ENCODE measurements at places on chromosomes 7 and 10.

DNA sequence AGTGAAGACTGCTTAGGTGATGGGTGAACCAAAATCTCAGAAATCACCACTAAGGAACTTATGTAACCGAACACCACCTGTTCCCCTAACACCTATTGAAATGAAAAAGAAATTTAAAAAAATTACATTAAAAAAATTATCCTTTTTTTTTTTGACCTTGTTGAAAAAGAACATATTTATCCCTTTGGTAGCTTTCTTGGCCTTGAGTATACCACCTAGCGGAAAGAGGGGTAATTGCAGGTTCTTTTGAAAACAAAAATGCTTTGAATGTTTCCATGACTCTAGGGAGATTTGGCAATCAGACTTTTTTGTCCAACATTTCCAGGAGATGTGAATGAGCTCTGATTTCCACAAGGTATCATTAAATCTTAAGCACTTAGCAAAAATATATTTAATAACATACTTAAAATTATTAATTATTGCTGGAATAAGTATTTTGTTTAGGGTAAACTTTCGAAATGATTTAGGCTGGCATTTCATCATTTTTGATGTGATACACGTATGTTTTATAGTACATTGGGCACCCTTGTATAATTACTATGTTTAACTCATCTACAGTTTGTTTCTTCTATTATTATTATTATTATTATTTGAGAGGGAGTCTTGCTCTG is 47.0 kb upstream of the ELMO1 start:
- DNase-seq: no peak

GRCh38 chr10:13634207-13634606 is 47.4 kb downstream of the PRPF18 start:
- DNase-seq: no peak

GRCh38 chr10:23361665-23362064 is 17.1 kb upstream of the C10orf67 start:
- no peak for DNase-seq

GRCh38 chr7:32034052-32034451 is 36.2 kb downstream of the PDE1C start:
- no peak for DNase-seq

GRCh38 chr7:68571286-68571685 is 1027.0 kb upstream of the AUTS2 start:
- no peak for DNase-seq

DNA sequence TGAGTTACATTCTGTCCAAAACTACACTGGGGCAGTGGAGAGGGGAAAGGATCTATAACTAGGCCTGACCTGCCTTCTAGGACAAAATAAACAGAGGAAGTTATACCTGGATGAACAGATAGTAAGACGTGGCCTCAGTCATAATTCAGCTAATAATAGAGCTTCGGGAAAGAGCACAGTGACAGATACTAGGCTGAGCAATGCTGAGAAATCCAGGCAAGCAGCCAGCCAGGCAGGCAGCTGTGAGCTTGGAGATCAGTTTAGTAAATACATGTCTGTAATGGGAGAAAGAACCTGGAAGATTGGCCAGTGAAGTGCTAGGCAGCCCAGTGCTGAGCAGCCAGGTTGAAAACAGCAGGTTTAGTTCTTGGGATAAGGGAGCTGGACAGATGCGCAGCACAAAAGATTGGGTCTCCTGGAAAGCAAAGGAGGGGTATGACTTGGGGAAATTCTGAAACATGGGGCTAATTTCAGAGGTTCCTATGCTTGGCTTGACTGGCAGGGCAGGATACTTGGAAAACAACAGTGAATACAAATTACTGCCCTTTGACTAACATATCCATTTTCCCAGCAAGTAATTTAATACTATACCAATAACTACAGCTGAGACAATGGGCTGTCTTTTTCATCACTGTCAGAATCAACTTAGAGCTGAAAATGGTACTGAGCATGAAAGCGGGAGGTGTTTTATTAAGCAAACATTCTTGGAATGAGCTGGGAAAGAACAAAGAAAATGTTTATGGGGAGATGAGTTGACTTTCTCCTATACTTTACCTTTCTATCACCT is 140.8 kb downstream of the DGKB start:
- DNase-seq: no peak

DNA sequence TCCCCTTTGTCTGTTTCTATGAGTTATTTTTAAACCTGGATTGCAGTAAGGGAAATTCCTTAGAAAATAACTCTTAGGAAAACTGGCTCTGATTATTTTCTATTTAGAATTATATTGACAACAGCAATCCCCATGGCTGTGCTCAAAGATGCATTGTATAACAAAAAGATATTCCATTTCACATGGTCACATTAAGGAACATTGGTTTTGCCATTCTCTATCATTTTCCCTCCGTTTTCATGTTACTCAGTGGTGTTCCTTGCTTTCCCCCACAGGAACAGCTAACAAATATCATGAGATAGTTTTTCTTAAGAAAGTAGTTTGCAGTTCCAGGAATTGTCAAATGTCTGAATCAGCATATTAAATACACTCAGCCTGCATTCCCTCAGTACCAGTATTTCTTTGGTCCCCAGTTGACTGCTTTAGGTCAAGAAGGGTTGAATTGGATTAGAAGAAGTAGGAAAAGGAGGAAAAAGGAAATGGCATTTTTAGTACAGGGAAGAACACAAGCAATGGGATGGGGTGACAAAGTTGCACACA is 436.7 kb downstream of the TNS3 start:
- no peak for DNase-seq

DNA sequence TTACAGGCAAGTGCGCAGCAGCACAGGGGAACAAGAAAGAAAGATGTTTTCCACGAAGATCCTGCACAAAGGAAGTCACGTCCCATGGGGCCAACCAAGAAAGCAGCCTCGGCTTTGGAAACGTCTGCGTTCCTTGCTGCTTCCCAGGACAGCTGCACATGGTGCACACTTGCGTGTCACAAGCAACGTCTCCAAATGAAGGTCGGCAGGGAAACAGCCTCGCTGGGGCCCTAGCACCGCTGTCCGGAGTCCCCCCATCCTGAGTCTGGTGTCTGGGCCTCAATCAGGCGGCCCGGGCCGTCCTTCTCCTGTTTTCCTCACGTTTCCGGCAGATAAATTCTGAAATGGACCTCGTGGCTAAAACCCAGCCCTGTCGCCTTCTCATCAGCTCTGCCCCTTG is 206.2 kb downstream of the DIP2C start:
- no peak for DNase-seq

- DNase-seq: no peak
These were observed 9.7 kb upstream of the MPP7 start for GRCh38 chr10:28312572-28312971.

DNA sequence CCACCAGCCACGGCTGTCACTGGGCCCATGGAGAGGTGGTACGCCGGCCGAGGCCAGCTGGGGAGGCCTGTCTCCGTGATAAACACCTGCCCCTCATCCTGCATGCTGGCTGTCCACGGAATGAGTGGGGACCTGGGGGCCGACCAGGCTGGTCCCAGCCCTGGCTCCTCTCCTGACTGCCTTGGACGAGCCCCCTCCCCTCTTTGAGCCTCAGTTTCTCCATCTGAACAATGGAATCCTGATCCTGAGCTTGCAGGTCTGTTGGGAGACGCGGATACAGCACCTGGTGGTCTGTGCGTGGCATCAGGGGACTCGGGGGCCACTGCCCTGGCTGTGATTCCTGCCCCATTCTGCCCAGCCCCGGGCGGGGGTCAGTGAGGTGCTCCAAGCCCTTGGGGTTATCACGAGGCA is 109.9 kb downstream of the MICALL2 start:
- no peak for DNase-seq

- no peak for DNase-seq
These were observed 382.6 kb downstream of the LRMDA start for GRCh38 chr10:75814014-75814413.

DNA sequence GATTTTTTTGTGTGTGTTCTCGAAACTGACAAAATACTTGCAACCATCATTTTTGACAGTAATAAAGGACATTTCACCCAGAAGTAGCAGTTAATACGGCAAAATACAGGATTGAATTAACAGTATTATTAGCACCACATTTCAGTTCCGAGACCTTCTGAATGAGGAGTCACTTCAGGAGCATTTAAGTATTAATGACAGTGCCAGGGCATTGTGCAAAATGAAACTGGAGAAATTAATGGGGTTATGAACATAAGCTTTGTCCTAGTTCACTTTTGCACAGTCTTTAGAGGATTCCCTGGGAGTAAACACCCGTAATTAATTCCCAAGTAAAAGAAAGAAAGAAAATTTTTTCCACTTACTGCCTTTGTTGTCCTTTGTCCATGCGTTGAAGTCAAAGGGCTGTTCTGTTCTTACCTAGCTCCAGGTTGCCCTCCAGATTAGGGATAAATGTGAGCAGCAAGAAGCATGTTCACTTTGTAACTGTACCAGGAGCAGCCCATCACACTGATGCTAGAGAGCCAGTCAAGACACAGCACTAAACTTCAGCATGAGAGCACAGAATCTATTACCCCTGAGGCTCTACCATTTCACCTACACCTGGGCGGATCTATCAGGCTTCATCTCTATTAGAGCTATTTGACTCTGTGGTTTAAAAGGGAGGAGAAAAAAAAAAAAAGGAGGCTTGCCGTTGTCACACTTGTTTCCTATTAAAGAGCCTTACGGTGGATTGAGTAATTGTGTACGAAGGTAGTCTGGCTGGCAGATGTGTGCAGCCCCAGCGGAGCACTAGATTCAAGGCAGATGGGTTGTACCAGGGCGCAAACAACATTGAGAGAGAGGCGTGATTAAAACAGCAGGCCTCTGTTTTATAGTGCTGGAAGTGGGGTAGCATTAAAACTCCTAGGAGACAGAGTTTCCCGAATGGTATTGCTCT is 297.8 kb upstream of the SEMA3A start:
- no peak for DNase-seq

DNA sequence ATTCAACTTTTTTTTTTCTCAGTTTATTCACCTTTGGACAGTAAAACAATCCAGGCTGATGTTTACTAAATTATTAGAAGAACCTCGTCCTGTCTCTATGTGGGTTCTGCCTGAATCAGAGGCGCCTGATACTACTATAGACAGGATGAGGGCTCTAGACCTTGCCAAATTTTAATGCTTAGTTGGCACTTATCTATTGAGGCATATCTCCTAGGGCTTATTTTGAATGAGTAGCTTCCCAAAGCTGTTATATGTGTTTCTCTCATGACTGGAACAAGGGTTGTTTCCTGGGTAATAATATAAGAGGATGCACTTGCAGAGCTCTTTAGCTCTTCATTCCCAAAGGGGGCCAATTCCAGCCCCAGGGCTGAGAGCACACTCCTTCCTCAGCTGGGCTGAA is 23.6 kb downstream of the HECW1 start:
- no peak for DNase-seq

DNA sequence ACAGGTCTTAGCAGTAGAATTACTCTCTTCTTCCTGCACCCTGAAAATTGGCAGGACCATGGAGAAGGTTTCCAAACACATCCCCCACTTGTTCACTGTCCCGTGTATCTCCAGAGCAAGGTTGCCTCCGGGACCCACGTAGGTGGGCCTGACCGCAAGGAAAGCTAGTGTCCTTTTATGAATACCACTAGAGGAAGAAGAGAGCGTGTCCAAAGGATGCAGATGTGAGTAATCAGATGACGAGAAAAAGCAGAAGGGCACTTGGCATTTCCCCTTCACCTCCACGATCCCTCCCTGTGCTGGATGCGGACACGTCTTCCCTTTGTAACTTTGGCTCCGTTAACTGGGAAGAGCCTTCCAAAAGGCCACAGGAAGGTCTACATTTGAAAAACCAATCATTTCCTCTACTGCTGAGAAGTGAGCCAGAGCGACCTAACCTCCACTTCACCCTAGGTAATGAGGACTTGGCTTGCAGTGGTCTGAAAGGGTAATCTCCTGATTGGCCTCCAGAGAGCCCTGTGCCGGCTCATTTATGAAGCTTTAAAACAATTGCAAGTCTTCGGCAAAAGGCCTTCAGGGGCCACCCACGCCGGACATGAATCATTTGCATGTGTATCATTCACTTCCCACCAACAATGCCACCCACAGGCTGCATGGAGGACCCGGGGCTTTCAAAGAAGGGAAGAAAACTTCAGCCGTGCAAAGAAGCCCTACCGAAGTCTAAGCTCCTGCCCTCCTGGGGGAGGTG is 55.4 kb downstream of the LYZL1 start:
- no peak for DNase-seq

DNA sequence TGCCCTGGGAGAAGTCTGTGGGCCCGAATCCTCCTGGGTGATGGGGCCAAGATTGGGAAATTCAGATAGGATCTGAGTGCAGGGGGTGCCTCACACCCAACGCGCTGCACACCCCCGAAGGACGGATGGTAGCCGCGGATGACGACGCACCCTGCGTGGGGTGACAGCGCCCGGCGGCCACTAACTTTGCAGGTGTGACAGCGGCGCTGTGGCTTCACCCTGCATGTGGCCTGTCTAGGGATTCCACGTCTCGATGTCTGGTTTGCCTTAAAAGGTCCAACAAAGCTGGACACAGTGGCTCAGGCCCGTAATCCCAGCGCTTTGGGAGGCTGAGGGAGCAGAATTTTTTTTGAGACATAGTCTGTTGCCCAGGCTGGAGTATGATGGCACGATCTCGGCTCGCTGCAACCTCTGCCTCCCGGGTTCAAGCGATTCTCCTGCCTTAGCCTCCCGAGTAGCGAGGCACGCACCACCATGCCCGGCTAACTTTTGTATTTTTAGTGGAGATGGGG is 18.6 kb downstream of the ADAP1 start:
- no peak for DNase-seq

- DNase-seq: no peak
These were observed 301.8 kb upstream of the ZWINT start for GRCh38 chr10:56662765-56663447.

GRCh38 chr10:130242513-130242912 is 106.3 kb downstream of the GLRX3 start:
- no peak for DNase-seq

DNA sequence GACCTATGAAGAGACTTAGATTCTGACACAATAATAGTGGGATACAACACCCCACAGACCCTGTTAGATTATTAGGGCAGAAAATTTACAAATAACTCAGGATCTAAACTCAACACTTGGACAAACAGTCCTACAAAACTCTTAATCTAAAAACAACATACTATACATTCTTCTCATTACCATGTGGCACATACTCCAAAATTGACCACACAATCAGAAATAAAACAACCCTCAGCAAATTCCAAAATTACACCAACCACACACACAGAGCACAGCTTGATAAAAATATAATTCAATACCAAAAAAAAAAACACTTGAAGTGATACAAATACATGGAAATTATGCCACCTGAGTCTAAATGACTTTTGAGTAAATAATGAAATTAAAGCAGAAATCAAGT is 7.8 kb downstream of the ZNF680 start:
- no peak for DNase-seq

DNA sequence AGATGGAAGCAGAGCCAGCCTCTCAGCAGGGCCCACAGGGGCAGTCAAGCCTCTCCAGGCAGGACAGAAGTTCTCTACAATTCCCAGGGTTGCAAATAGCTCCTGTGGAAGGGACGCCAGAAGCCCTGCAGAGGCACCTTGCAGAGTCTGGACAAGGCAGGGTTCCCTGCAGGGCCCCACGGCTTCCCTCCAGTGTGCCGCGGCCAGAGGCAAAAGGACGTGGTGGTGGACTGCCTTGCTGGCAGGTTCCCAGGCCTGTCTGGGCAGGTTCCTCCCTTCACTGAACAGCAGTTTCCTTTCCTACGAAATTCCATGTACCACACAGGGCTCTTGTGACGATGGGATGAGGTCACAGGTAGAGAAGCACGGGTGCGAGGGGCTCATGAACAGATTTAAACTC is 25.1 kb downstream of the UPP1 start:
- no peak for DNase-seq

- DNase-seq: no peak
These were observed 941 bp upstream of the LUC7L2 start for GRCh38 chr7:139358541-139359365.
